ENCODE measurements at places on chromosomes 12 and 14.

DNA sequence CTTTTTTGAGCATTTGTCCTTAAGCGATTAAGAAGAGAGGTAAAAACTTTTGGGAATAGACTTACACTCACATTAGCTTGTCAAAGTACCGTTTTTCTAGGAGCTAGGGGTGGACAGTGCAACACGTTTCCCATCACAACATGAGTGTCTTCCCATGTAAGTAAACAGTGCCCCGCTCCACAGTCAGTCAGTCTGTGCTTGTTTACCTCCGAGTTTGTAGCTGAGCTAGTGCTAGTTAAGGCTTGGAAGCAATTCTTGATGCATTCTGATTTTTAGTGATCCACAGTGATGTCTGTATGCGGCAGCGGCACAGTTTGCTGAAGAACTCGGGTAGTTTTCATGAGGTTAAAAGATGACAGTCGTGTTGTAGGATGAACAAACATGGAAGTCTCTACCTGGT is 941 bp downstream of the ZDHHC17 start:
- no peak for DNase-seq

GRCh38 chr14:104049576-104050240 is 35.8 kb upstream of the ASPG start:
- no peak for DNase-seq

DNA sequence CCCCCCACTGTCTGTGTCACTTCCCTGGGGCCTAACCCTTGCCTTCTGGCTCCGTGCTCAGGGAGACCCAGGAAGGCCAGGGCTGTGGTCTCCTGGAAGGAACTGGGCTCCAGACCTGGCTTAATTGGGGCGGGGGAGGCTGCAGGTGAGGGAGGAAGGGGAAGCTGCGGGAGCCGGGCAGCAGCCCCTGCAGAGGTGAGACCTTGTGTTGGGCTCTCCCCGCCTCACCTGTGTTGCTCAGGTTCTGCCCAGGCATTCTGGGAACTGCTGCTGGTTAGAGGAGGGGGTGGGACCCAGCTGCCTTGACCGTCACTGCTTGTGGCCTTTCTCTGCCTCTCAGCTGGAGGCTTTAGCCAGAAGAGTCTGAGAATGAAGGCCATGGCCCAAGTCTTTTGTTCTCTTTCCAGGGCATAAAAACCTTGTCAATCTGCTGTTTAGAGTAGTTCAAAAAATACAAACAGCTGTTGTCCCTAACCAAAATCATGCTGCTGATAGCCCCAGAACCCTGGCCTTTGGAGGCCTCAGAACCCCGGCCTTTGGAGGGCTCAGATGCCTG is 247.6 kb downstream of the CHST11 start:
- no peak for DNase-seq

- no peak for DNase-seq
Measured at GRCh38 chr12:72839696-72840095, 567.5 kb downstream of the TRHDE start.

GRCh38 chr14:77478029-77478428 is 20.1 kb downstream of the AHSA1 start:
- DNase-seq = no peak

- no peak for DNase-seq
Measured at GRCh38 chr14:55077170-55078151, 26.0 kb downstream of the MAPK1IP1L start.

DNA sequence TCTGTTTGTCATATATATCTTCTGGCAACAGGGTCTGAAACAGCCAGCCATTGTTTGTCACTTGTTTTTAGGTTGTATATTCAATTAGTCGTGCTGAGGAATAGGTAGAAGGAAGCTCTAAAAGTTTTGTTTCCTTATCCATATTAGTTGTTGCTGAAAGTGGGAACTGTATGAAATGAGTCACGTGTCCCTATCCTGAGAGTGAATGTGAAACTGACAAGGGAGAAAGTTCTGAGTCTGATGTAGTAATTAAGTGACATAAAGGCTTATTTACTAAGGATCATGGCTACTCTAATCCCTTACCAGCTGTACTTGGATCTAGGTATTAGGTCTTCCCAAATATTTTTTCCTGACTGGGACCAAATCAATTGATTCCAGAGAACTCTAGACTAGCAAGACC is 16.4 kb downstream of the FAM234B start:
- no peak for DNase-seq

- no peak for DNase-seq
Measured at GRCh38 chr12:81172851-81173250, 95.0 kb downstream of the ACSS3 start.

- DNase-seq = no peak
Measured at GRCh38 chr14:33386140-33386539, 447.5 kb downstream of the NPAS3 start.

DNA sequence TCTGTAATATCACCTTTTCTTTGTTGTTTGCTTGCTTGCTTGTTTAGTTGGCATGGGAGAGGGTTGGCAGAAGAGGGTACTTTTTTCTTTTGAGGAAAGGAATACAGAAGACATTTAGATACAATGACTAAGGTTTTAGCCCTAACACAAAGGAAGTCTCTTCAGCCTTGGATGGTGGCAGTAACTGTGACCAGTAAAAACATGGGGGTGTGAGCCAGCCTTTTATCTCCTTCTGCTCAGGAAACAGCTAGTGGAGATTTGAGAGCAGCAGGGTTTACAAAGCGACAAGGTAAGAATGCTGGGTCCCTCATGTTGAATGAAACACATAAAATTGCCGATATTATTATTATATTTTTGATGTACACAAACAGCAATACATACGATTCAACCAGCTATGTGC is 40.4 kb downstream of the SLC8A3 start:
- DNase-seq = no peak

DNA sequence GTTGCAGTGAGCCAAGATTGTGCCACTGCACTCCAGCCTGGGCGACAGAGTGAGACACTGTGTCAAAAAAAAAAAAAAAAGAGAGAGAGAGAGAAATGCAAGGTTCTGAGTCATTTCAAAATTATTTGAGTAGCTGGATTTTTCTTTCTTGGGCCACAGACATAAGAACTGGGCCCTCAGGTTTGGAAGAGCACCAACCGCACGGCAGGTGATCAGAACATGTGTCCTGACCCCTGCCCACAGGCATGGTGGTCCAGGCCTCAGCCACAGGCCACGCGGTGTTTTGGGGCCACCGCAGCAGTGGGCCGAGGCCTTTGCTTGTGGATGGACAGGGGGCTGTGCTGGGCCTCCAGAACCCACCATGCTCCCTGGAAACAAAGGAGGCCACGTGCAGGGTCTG is 126.7 kb downstream of the CALM1 start:
- DNase-seq = no peak

DNA sequence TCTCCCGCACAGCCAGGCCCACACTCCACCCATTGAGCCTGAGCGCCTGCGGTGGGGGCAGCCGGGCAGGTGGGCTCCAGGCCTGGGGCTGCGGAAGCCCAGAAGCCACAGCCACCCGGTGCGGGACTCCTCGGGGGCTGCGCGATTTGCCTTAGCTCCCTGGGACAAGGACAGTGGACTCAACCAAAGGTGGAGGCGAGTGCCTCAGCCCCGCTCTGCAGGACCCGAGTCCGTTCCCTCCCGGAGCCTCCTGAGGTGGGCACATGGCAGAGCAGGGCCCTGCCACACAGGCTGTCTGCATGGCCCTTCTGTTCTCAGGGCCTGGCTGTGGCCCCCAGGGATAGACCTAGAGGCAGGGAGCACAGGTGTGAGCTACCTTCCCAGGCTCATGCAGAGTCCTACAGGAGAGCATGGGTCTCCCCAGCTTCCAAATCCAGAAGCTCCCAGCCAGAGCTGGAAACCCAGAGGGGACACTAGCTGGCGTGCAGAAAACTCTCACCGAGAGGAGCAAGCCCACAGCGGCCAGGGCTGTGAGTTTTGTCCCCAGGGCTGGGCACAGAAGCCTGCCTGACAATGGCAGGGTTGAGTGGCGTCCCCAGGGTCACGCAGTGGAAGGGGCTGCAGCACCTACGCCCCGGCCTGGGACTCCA is 22.2 kb upstream of the LRTM2 start:
- no peak for DNase-seq

- no peak for DNase-seq
Measured at GRCh38 chr12:61070640-61071414, 1189.4 kb upstream of the USP15 start.

GRCh38 chr12:27652174-27652763 is 44.0 kb upstream of the REP15 start:
- peak; percentile 27 for DNase-seq

DNA sequence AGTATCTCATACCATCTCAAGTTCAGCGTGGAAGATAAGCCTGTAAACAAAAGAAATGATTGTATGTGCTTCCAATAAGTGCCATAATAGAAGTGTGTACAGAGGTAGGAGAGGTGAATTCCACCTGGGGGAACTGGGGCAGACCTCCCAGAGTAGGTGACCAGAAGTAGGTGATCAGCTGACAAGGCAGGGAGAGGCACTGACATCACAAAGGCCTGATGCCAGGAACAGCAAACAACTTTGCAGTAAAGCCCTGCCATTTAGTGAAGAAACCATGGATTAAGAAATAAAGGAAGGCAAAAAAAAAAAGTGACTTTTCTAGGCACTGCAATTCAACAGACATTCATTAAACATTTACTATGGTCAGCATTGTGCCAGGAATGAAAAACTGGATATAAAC is 31.1 kb downstream of the NR1H4 start:
- no peak for DNase-seq

DNA sequence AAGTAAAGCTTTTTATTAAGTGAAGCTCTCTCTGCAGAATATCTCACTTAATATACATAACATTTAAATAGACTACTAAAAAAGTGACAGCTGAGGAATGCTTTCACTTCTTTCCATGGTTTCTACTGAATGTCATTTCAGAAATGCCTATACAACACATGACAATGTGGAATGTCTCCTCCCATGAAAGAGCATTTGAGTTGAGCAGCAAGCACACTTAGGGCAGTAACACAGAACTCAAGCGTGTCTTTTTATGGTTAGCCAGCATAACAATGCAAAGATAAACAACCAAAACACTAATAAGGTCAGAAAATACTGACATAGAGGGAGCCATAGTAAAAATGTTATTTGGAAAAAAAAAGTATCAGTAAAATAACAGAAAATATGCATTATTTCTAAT is 9.4 kb downstream of the PPP1R12A start:
- DNase-seq = no peak

- peak; percentile 47 for DNase-seq
Measured at GRCh38 chr12:50637870-50638481, 125.9 kb upstream of the ATF1 start.

- no peak for DNase-seq
Measured at GRCh38 chr12:52073531-52074381, 4.0 kb downstream of the ATG101 start.

DNA sequence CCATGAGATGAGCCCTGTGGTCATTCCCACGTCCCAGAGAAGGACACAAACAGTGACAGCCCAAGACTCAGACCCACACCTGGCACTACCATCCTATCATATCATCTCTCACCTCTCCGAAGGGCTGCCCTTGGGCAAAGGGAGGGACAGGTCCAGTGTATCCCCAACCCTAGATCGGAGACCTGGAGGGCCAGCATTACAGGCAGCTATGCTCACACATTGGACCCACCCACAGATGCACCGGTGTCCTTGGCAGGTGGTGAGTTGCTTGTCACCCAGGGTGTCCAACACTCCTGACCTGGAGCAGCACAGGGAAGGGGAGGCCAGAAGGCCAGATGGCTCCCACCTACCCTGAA is 117.4 kb downstream of the DICER1 start:
- no peak for DNase-seq

DNA sequence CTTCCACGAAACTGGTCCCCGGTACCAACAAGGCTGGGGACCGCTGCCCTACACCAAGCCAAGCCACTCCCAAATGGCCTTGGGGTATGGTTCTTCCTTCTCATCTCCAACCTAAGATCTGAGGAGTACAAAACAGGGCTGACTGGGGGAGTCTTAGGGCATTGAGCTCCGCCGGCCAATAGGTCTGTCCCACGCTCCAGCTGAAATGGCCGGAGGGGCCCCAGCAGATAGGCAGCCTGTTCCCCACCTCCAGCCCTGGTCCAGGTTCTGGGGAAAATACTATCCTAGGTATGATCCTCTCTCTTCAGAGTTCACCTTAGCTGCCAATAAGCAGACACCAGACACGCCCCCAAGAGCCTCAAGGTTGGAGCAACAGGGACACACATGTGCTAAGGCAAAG is 90.2 kb downstream of the ACTN1 start:
- DNase-seq = no peak

DNA sequence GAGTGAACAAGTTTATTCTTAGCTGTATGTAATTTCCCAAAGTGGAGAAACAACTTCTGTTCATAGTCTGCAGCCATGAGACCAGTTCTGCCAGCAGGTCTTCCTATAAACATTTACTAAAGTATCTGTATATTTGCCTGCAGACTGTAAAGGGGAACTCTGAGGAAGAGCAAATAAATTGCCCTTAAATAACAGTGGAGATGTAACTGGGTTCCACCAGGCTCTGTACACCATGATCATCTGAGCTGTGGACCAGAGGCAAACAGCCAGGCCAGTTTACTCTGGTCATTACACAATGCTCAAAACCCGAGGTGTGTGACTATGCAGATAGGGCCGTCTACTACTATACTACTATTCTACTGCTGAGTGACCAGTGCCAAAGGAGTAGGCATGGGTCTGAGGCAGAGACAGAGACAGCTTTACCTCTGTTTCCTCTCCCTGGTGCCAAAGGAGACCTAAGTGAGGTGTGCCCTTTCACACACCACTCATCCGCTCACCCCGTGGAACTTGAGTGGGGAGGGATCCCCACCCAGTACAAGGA is 21.1 kb upstream of the CERS5 start:
- no peak for DNase-seq

DNA sequence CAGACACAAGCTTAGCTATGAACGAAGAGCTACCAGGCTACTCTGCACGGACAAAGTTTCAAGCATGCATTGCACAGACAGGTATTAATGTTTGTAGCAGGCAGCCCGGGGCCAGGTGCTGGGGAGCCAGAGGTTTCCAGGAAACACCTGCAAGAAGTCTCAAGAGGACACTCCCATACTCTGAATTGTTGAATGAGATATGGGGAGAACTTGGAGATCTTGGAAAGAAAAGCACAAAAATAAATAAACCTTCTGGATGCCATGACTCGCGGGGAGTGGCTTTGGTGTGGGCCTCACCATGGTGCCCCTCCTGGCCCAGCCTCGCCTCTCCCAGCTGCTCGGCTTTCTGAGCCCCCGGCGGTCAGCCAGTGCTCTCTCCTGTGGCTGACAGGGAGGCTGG is 186.8 kb downstream of the TTC7B start:
- no peak for DNase-seq

- no peak for DNase-seq
Measured at GRCh38 chr14:73386342-73386741, 72.0 kb downstream of the NUMB start.

DNA sequence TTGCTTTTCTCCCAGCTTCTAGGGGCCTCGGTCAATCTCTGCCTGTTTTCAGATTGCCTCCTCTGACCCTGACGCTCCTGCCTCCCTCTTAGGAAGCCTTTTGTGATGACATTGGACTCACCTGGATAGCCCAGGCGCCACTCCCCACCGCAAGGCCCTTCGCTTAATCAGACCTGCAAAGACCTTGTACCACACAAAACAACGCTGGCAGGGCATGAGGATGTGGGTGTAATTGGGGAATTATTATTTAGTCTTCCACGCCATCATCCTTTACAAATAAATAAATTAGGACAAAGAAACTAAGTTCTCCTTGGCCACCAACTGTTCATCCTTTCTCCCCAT is 7.7 kb upstream of the VPS37B start:
- no peak for DNase-seq

GRCh38 chr14:37587131-37587803 is 7.8 kb downstream of the FOXA1 start:
- DNase-seq = no peak

- DNase-seq = no peak
Measured at GRCh38 chr12:44240186-44240585, 404.3 kb downstream of the TMEM117 start.

- no peak for DNase-seq
Measured at GRCh38 chr14:50357753-50358395, 38.8 kb downstream of the CDKL1 start.
